ENCODE measurements at places on chromosomes 12 and 14.

GRCh38 chr14:50064993-50065392, 51.4 kb downstream of the VCPKMT start:
- DNase-seq, result no peak
- H3K4me1 ChIP-seq, result peaks cover 9% of the 10 kb centered on the region
- H3K4me3 ChIP-seq, result no peak overlapping the region
- no peaks in the 10 kb centered on the region for H3K27me3 ChIP-seq
- H3K36me3 ChIP-seq, result no peaks in the 10 kb centered on the region

DNA sequence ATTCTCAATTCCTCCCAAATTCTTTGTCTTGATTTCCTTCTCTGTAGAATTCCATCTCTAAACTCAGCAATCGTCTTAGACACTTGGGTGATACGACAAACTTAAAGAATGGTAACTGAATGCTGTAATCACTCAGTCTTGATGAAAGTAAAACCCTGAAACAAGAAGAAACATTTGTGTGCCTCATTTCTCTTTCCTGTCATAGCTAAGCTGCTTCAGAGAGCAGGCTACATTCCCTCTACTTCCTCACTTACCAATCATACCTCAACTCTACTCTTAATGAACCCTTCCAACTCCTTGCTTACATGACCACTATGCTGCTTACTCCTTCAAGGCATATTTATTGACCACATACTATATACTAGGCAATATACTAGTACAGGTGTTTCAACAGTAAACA, 8.3 kb downstream of the MAP4K5 start:
- no peak overlapping the region for H3K27ac ChIP-seq
- H3K4me1 ChIP-seq, result no peaks in the 10 kb centered on the region
- no peaks in the 10 kb centered on the region for H3K36me3 ChIP-seq
- H3K4me3 ChIP-seq, result no peak overlapping the region
- no peaks in the 10 kb centered on the region for H3K27me3 ChIP-seq
- DNase-seq, result no peak

DNA sequence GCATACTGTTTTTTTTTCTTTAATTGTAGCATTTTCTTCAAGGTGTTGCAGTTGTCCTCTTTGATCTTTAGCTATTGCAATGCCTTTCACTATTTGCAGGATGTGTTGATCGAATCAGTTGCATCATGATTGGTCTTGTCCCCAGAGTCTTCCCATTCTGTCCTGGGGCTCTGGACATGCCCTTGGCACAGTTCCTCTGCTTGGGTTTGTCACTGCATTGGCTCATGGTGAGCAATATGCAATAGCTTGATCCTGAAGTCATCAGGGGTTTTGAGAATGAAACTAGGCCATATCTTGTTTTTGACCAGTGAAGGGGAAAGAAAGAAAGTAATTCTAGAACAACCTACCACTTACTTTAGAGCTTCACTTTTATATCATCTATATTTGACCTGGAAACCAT, 281.5 kb downstream of the TMEM117 start:
- no peak for DNase-seq
- H3K4me3 ChIP-seq, result no peak overlapping the region
- H3K36me3 ChIP-seq, result no peaks in the 10 kb centered on the region
- H3K4me1 ChIP-seq, result no peaks in the 10 kb centered on the region
- no peak overlapping the region for H3K27ac ChIP-seq

DNA sequence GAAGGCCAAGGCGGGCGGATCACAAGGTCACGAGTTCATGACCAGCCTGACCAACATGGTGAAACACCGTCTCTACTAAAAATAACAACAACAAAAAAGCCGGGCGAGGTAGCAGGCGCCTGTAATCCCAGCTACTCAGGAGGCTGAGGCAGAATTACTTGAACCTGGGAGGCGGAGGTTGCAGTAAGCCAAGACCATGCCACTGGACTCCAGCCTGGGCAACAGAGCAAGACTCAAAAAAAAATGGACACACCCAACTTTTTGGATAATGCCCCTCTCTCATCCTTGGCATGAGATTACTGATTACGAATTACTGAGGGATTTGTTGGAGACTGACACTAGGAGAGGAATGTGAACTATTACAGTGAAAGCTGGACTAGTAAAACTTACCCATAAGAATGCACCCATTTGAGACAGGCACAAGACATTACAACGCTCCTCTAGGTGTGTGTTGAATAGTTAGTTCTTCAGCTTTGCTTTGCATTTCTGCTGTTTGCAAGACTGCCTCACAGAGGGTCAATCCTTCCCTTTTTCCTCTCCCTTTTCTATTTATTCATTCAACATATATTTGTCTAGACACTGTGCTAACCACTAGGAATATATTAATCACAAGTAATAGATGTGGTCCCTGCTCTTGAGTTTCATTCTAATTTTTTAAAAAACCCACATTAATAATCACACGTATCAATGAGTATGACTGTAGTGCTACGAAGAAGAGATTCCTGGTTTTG, 46.0 kb upstream of the OR5AU1 start:
- no peaks in the 10 kb centered on the region for H3K4me1 ChIP-seq
- H3K27me3 ChIP-seq, result no peaks in the 10 kb centered on the region
- H3K4me3 ChIP-seq, result no peak overlapping the region
- H3K36me3 ChIP-seq, result no peaks in the 10 kb centered on the region

GRCh38 chr12:26906024-26906423, 31.8 kb downstream of the INTS13 start:
- H3K4me1 ChIP-seq, result no peaks in the 10 kb centered on the region
- no peaks in the 10 kb centered on the region for H3K27me3 ChIP-seq
- H3K36me3 ChIP-seq, result peaks cover 7% of the 10 kb centered on the region
- DNase-seq, result no peak

GRCh38 chr14:90604356-90604755, 207.5 kb downstream of the CALM1 start:
- no peak overlapping the region for H3K27ac ChIP-seq
- no peaks in the 10 kb centered on the region for H3K27me3 ChIP-seq
- H3K36me3 ChIP-seq, result no peaks in the 10 kb centered on the region
- H3K4me3 ChIP-seq, result no peak overlapping the region

DNA sequence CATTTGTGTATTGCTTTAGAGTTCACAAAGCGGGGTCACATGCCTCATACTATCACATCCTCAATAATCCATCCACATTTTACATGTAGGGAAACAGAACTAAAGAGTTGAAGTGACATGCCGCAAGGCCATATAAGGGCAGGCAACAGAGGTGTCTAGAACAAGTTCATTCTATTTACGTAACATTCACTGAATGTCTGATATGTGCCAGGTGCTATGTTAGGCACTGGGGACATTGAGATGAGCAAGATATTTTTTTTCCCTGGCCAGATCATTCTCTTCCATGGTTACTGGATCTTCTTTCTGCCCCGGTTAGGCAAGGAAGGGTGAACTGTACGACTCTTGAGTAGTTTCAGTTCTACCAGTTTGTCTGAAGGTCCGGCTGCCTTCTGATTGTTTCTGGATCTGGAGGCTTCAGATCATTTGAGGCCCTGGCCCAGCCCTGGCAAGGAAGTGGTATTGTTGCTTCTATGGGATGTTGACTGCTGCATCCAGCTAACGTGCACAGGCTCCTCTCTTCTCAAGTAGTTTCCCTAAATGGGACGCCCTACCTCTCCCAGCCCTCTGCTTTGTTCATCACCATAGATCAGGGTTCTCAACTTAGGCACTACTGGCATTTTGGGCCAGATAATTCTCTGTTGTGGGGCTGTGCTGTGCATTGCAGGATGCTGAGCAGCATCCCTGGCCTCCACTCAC, 12.1 kb downstream of the GPATCH2L start:
- H3K36me3 ChIP-seq, result peaks cover 16% of the 10 kb centered on the region
- DNase-seq, result no peak
- no peak overlapping the region for H3K27ac ChIP-seq
- H3K4me1 ChIP-seq, result no peaks in the 10 kb centered on the region
- H3K4me3 ChIP-seq, result no peak overlapping the region

GRCh38 chr12:30622509-30622908, 73.2 kb downstream of the IPO8 start:
- DNase-seq, result no peak
- H3K4me1 ChIP-seq, result no peaks in the 10 kb centered on the region
- H3K4me3 ChIP-seq, result no peak overlapping the region
- no peaks in the 10 kb centered on the region for H3K27me3 ChIP-seq
- no peaks in the 10 kb centered on the region for H3K36me3 ChIP-seq
- no peak overlapping the region for H3K27ac ChIP-seq

DNA sequence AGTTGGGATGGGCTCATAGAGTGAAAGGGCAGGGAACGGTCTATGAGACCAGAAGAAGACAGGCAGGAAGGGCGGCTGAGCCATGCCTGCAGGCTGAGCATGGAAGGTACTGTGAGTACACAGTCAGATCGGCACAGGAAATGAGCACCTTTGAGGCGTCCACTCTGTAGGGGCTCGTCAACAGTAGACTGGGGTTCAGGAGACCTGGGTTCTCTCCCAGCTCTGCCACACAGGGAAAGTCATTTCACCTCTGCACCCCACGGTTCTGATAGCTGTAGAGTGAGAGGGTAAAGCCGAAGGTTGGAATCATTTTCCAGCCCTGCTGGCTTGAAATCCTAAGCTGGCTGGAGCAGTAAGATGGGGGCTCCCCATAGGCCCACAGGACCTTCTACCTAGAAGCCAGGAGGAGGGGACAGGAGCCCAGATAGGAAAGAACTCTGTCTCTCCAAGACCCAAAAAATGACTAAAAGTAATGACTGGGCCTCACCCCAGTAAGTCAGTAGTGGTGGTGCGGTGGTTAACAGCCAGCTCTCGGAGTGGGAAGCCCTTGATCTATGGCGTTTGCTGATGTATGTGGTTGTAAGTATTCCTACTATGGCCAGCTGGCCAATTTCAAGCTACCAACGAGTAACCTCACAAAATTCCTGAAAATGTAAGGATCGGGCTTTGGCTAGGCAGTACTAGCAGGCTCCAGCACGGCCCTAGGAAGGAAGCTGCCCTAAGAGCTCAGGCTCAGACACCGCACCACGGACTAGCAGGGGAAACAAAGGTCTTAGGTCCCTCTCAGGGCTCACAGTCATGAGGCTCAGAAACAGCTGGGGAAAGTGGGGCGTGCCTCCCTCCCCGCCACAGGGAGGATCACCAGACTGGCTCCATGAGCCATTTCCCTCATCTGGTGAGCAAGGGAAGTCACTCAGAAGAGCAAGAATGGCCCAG, 10.3 kb upstream of the CD27 start:
- H3K27ac ChIP-seq, result no peak overlapping the region
- peaks cover 3% of the 10 kb centered on the region for H3K4me1 ChIP-seq
- H3K27me3 ChIP-seq, result no peaks in the 10 kb centered on the region
- H3K4me3 ChIP-seq, result no peak overlapping the region
- H3K36me3 ChIP-seq, result no peaks in the 10 kb centered on the region

GRCh38 chr12:21248679-21249078, 86.0 kb downstream of the SLCO1A2 start:
- no peaks in the 10 kb centered on the region for H3K36me3 ChIP-seq
- H3K4me3 ChIP-seq, result no peak overlapping the region
- H3K4me1 ChIP-seq, result no peaks in the 10 kb centered on the region

DNA sequence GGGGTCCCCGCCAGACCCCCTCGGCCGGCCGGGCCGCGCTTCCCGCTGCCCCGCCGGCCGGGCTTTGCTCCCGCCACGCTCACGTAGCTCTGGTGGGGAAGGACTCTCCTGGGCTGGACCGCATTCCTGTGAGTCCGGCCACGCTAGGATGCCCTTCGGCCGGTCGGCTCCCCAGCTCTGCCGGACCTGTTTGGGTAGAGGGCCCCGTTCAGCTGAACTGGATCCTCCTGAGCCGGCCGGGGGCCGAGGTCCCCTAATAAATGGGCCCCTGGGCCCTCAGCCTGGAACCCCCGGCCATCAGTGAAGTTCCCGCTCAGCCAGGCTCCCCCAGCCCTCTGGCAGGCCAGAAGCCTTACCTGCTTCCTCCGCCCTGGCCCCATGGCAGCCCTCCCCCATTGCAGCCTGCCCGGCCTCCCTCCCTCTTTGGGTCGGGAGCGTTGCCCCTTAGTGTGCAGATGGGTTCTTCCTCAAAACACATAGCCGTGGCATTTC, 593 bp downstream of the UNC119B start:
- H3K36me3 ChIP-seq, result no peaks in the 10 kb centered on the region
- peaks cover 3% of the 10 kb centered on the region for H3K4me1 ChIP-seq
- DNase-seq, result no peak
- peak overlapping the region; percentile 73 for H3K4me3 ChIP-seq
- no peaks in the 10 kb centered on the region for H3K27me3 ChIP-seq
- H3K27ac ChIP-seq, result peak overlapping the region; percentile 92

GRCh38 chr12:1201886-1202285, 210.9 kb downstream of the ERC1 start:
- no peaks in the 10 kb centered on the region for H3K27me3 ChIP-seq
- H3K4me3 ChIP-seq, result no peak overlapping the region
- no peaks in the 10 kb centered on the region for H3K36me3 ChIP-seq
- H3K4me1 ChIP-seq, result no peaks in the 10 kb centered on the region
- DNase-seq, result no peak

GRCh38 chr12:53484686-53485575, 14.3 kb downstream of the MAP3K12 start:
- DNase-seq, result no peak
- no peaks in the 10 kb centered on the region for H3K27me3 ChIP-seq
- H3K4me1 ChIP-seq, result no peaks in the 10 kb centered on the region
- no peak overlapping the region for H3K4me3 ChIP-seq

GRCh38 chr14:20557212-20557542, 3.7 kb downstream of the RNASE9 start:
- DNase-seq, result no peak
- no peaks in the 10 kb centered on the region for H3K4me1 ChIP-seq
- H3K27ac ChIP-seq, result no peak overlapping the region
- H3K27me3 ChIP-seq, result no peaks in the 10 kb centered on the region
- H3K36me3 ChIP-seq, result no peaks in the 10 kb centered on the region
- no peak overlapping the region for H3K4me3 ChIP-seq

DNA sequence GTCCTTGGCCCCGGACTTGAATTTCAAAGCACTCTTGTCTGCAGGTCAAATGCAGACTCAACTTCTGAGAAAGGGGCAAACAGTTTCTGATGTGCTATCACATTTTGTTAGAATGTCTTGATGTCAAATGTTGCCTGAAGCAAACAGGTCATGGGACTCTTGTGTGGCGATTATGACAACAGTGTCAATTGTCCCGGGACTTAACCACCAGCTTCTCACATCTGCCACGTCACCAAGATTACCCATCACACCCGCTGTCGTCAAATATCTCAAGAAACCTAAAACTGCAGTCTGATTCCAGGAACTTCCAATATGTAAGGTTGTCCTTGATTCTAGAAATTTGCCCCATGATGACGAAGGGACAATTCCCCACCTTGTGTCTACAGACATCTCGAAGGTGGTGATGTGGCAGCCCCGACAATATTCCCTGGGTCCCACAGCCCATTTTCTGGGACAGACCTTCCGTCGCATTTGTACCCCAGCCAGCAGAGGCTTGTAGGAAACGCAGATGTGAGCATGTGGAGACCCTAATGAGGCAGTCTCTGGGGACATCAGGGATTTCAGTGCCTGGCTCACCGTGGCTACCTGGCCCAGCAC, 21.3 kb downstream of the LRTM2 start:
- no peaks in the 10 kb centered on the region for H3K36me3 ChIP-seq
- H3K27ac ChIP-seq, result no peak overlapping the region
- no peak for DNase-seq
- no peak overlapping the region for H3K4me3 ChIP-seq
- peaks cover 29% of the 10 kb centered on the region for H3K27me3 ChIP-seq

DNA sequence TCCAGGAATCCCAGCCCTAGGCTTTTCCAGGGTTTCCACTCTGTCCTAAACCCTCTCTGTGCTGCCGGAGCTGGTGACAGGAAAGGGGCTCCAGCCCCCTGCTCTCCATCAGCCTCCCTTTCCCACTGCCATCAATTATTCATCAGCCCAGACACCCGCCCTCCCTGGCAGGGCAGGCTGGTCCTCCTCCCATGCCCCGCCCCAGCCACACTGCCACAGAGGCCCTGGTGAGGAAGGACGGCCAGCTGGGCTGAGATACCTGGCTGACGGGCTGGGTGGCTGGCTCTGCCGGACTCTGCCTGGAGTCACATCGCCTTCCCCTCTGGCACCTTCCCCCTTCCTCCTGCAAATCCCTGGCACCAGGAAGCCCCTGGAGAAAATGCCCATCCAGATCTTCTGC, 11.9 kb upstream of the SMARCD1 start:
- no peak for DNase-seq
- H3K27ac ChIP-seq, result no peak overlapping the region
- H3K36me3 ChIP-seq, result no peaks in the 10 kb centered on the region
- H3K4me1 ChIP-seq, result no peaks in the 10 kb centered on the region
- H3K27me3 ChIP-seq, result no peaks in the 10 kb centered on the region
